ENCODE measurements at places on chromosomes 11 and 22.
A peak's percentile ranks its signal among the peaks of the same experiment; 100 is the strongest.

GRCh38 chr22:37199760-37200108 is 11.7 kb upstream of the C1QTNF6 start:
- DNase-seq: no peak

GRCh38 chr11:62333768-62334167 is 3.5 kb upstream of the ASRGL1 start:
- DNase-seq: no peak

- DNase-seq: no peak
Observed at GRCh38 chr11:34960277-34960676, 43.9 kb downstream of the PDHX start.

- no peak for DNase-seq
Observed at GRCh38 chr11:444396-445144, 2.8 kb upstream of the ANO9 start.

DNA sequence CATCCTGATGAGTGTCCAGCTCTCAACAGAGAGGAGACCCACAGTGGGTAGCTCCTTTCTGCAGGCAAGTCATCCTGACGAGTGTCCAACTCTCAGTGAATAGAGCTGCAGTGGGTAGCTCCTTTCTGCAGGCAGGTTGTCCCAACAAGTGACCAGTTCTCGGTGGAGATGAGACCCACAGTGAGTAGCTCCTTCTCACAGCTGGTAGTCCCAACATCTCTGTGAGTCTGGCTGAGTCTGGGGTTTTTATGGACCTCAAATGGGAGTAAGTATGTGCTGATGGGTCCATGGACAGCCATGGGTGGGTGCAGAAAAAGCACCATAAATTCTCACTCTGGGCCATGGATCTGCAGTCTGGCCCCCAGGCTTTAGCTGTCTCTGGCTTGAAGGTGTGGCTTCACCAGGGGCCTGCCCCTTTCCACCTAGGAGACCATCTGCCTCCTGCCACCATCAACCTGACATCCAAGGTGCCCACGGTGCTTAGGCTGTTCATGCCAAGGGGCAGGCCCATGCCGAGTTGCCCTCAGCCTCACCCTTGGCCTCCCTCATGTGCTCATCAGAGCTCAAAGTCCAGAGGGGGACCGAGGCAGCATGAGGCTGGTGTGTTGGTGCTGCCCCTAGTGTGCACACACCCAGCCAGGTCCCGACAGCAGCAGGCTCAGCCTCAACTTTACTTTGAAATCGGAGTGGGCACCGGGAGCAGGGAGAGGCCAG is 15.3 kb downstream of the NPAT start:
- no peak for DNase-seq

DNA sequence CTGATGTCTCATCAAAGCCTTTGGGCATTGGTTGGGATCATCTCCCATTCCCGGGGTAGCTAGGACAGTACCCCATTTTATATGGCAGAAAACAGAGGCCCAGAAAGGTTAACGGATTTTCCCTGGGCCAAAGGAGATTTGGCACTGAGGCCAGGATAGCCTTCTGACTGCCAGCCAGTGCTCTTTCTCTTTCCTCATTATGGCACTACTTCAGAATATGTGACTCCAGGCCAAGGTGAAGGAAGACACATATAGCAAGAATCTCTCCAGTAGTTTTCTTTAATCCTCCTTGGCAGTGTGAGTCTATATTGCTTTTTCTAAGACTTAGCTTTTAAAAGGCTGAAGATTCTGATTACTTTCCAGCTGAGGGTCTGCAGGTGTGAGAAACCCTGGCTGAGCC is 94.8 kb upstream of the AMOTL1 start:
- DNase-seq: no peak

- no peak for DNase-seq
Observed at GRCh38 chr11:11661326-11662040, 39.7 kb upstream of the GALNT18 start.

DNA sequence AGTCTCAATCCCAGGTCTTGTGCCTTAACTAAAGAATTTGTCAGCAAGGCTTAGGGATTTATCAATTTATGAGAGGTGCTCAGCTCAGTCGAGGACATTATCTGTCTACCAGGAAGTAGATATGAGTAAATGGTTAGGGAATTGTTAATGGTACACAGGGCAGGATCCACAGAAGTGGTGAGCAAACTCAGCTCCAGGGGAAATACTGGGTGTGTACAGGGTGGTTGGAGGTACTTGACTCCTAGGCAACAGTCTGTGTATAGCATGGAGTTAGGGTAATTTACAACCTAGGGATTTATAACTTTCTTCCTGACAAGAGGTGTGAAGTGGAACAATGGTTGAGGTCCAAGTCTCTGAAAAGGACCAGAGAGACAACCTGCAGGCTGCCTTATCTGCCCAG is 123.4 kb upstream of the OR9Q1 start:
- DNase-seq: no peak

GRCh38 chr22:50630376-50630775 is 2.4 kb upstream of the ARSA start:
- no peak for DNase-seq

- DNase-seq: no peak
Observed at GRCh38 chr11:8242499-8243280, 21.0 kb downstream of the LMO1 start.

GRCh38 chr11:131796541-131796940 is 426.1 kb downstream of the NTM start:
- DNase-seq: no peak

GRCh38 chr11:70191495-70192140 is 11.5 kb upstream of the FADD start:
- DNase-seq: peak; percentile 84

DNA sequence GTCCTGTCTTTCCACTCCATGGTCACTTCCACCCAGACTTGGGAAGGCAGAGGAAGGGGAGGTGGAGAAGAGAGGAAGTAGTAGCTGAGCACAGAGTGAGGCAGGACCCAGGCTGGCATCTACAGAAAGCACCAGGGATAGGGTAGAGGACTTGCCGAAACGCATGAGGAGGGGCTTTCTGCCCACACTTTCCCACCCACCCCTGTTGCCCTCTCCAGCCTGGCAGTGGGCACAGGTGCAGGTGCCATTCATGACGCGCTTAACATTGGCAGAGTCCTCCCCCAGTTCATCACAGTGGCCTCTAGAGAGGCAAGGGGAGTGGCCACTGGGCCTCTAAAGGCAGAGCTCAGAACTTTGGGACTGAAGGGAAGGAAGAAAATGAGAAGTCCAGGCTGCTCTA is 81.9 kb downstream of the FEZ1 start:
- no peak for DNase-seq

DNA sequence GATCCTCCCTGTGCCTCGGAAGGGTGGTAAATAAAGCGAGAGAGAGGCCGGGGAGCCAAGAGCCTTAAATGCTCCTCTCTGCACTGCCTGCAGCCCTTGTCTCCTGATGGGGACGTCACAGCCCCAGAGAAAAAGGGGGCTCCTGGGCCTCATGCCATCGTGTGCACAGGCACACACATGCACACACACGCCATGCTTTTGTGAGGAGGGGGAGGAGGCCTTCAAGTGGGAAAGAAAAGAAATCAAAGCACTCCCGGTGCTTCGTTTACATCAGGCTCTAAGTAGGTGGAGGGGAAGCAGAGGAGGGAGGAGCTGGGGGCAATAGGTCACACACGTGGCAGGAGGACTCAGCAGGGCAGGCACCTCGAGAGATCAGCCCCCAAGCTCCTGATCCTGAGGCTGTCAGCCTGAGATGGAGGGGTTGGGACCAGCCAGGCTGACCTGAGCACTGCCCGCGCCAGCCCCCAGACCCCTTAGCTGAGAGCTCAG is 68.2 kb upstream of the NECTIN1 start:
- DNase-seq: no peak

Data from HTR-8/SVneo (cell line).